Muscle of leg (tissue), 16 donors: ENCODE measurements at places on chromosomes 4 and X. TPM values are rescaled to one million over a fixed set of nuclear protein-coding genes. Genes with fewer than 3 reads are reported as not detected.

The SCOC gene
- total RNA-seq: 27.2 TPM

The KIAA1210 gene
- total RNA-seq: 0.18 TPM

The APOOL gene
- 11.3 TPM for total RNA-seq

The NHS gene
- 1.5 TPM for total RNA-seq

The CYTL1 gene
- total RNA-seq: 11.0 TPM

DNA sequence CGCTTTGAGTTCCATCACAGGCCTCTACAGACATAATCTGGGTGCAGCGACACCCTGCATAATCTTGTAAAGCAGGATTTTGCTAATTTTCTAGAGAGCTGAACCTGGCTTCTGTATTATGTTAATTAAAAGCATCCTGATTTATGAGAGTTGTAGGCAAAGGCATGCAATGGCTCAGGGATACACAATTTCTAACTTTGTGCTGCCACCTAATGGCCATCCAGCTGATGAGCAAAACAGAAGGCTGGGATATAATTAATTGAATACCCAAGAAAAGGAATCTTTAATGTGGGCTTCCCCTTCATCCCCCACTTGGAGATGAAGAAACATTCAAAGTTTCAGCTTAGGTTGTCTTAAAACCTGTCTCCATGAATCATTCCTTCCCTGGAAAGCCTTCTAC is 78.1 kb downstream of the BMP15 start:
- peak; percentile 51 for DNase-seq

GRCh38 chr4:577499-578450 is 1.7 kb upstream of the TMEM271 start:
- DNase-seq: no peak

DNA sequence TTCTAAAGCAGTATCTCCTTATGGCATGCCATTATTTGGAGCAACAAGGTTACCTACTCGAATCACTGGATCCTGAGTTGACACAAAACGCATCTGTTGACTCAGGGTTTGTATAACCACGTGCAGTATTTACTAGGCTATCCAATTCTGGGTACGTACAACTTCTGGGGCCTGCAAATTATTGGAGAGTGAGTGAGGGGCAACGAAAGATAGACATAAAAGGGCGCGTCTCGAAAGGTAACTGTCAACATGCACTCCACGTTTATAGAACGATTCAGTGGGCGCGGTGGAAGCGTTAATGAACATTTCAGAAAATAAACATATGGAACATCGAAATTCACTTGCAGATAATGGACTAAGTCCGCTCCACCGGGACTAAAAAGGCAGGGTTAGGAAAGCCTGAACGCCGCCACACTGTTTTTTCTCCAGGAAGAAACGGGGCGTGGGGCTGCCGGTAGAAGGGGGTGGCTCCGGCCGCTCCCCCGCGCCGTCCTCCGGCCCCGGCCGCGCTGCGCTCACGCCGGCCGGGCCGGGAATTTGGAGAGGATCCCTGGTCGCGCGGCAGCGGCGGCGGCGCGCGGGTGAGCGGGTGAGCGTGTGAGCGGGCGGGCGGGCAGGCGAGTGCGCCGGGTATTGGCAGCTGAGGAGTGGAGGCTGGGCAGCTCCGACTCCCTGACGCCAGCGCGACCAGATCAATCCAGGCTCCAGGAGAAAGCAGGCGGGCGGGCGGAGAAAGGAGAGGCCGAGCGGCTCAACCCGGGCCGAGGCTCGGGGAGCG is at the start of gene SMAD1:
SMAD1 (plus strand) TSS at position 690 of the 778 bp plus-strand sequence. CDS start 32,761 bp downstream, outside the sequence.
- DNase-seq: peak; percentile 90
